Purkinje cell (primary cell): ENCODE measurements at places on chromosomes 5 and 9. TPM values are rescaled to one million over a fixed set of nuclear protein-coding genes. Genes with fewer than 3 reads are reported as not detected.

TCERG1 gene
- polyA plus RNA-seq, result 81.0 and 81.6 TPM in 2 replicates

PFN3 gene
- polyA plus RNA-seq, result not detected in 2 replicates

CDKN2B-AS1 gene
- polyA plus RNA-seq, result 2.5 and 10.7 TPM in 2 replicates

SLC1A3 gene
- polyA plus RNA-seq, result 345 and 350 TPM in 2 replicates

CFAP157 gene
- not detected in 2 replicates for polyA plus RNA-seq

GRIA1 gene
- polyA plus RNA-seq, result 77.4 and 86.1 TPM in 2 replicates

ECSCR gene
- 2.1 TPM in 1 of 2 replicates, not detected in the other for polyA plus RNA-seq

SLC22A4 gene
- polyA plus RNA-seq, result 0.58 and 2.4 TPM in 2 replicates

LCN10 gene
- not detected in 2 replicates for polyA plus RNA-seq

FAM78A gene
- 0.24 TPM in 1 of 2 replicates, not detected in the other for polyA plus RNA-seq

SLC46A2 gene
- 0.35 TPM in 1 of 2 replicates, not detected in the other for polyA plus RNA-seq

EQTN gene
- 10.0 and 15.1 TPM in 2 replicates for polyA plus RNA-seq

NEURL1B gene
- polyA plus RNA-seq, result not detected in 2 replicates

CXCL14 gene
- polyA plus RNA-seq, result 0.27 and 0.39 TPM in 2 replicates

TIFAB gene
- not detected in 2 replicates for polyA plus RNA-seq

MORN5 gene
- 0.91 and 2.7 TPM in 2 replicates for polyA plus RNA-seq

GABRA6 gene
- polyA plus RNA-seq, result 21.2 and 21.4 TPM in 2 replicates

PRR16 gene
- polyA plus RNA-seq, result 0.25 TPM in 1 of 2 replicates, not detected in the other
